ENCODE measurements at places on chromosomes 12 and 14.

DNA sequence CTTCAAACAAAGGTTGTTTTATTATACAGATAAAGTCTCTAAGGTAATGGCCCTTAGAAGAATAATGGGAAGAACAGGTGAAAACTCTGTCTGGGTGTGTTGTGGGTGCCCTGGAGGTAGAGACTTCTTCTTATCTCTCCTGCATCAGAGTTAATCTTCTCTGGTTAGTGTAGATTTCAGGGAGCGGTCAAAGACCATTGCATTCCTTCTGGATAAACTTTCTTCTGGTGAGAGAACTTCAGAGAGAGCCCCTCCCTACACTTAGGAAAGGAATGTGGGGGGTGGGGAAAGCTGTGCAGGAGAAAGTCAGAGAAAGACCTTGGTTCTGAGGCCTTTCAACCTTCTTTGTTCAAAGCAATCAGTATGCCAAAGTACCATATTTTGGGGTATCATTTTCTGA, 658.5 kb downstream of the DIO2 start:
- DNase-seq = no peak

DNA sequence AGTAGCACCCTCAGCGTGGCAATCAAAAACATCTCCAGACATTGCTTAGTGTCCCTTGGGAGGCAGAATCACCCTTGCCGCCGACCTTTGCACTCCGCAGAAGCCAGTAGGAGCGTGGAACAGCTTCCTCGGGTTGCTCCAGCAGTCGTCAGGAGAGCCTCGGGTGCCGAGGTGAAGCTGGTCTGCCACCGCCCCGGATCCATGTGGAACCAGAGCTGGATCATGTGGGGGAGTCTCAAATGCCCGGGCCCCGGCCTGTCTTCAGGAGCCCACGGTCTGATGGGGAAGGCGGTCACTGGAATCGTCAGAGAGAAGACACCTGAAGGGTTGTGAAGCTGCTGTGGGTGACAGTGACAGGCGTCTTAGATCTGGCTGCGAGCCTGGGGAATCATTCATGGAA, 14.3 kb downstream of the MVK start:
- DNase-seq = no peak

DNA sequence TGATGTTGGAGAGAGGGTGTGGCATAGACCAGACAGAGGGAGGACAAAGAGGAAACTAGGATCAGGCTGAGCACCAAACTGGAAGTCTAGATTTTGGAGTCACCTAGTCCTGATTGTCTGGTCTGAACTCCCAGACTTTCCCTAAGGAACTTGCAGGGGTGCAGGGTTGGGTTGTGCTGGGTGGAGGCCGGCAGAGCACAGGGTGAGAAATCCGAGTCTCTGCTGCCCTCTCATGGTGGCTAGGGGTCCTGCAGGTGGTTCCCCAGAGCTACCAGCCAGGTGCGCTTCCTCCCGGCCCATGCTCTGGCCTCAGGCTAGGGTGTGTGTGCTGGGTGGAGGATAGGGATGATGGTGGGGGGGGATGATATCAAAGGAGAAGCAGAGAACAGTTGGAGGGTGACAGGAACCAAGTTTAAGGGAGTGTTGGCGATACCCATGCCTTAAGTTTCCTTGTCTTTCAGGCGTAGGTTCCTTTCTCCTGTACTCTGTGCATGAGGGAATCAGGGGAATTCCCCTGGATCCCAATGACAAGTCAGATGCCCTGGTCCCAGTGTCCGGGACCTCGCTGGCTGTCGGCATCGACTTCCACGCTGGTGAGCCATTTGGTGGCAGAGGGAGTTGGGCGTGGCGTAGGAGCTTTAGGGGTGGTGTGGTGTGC, 33.5 kb upstream of the NXPH4 start:
- DNase-seq = peak; percentile 45

DNA sequence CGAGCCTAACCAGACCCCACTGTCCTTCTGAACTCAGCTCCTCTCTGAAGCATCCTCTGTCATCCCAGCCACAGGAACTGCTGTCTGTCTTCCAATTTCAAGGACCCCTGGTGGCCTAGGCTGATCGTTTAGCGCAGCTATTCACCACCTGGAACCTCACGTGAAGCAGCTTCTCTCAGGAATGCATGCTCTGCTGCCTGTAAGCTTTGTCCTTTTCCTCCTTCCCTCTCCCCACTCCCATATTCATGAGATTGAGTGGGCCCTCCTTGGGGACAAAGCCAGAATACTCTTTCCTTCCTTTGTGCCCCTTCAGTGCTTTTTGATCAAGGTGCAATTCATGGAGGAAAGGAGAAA, 17.2 kb downstream of the DPF3 start:
- DNase-seq = no peak

DNA sequence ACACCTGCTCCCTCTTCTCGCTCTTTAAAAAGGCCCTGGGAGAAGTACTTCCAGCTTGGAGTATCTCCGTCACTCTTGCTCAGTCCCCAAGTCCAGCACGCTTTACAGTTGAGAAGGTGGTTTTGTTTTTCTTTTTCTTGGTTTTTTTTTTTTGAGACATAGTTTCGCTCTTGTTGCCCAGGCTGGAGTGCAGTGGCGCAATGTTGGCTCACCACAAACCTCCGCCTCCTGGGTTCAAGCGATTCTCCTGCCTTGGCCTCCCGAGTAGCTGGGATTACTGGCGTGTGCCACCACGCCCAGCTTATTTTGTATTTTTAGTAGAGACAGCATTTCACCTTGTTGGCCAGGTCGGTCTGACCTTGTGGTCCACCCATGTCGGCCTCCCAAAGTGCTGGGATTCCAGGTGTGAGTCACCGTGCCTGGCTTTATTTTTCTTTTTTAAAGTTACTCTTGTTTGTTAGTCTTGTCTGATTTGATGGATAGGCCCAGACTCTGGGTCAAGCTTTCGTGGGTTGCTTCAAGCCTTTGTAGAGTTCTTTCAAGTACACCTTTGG, 1.9 kb downstream of the TDRD9 start:
- DNase-seq = no peak

DNA sequence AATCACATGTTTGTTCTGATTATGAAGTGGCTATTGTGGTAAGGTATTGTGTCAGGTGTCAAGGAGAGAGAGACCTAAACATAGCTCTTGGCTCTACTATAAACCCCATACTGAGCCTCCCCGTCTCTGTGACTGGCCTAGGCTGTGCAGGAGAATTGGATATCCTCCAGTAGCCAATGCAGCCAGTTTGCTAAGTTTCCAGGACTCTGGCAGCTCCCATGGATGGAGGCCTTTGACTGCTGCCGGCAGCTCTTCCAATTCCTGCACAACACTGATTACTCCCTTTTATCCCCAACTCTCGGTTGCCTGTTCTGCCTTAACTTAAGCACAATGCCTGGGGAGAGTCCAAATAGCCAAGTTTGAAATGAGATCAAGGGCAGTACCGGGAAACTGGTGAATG, 59.3 kb downstream of the ABCC9 start:
- DNase-seq = no peak

DNA sequence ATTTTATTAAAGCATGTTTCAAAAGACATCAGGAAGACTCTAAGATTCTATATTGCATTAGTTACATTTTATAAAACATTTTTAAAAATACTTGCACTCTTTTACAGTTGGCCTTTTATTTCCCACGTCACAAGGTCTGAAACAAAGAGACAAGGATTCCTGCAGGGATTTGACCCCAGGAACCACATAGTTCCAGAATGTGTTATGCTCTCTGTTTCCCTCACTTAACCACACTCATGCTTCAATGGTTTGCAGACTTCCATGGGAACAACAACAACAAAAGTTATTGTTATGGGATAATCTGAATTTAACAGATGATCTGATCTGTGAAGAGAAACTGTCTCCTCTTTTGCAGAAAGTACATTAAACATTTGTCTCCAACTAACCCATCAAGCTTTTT, 104.3 kb upstream of the PPFIA2 start:
- DNase-seq = no peak

DNA sequence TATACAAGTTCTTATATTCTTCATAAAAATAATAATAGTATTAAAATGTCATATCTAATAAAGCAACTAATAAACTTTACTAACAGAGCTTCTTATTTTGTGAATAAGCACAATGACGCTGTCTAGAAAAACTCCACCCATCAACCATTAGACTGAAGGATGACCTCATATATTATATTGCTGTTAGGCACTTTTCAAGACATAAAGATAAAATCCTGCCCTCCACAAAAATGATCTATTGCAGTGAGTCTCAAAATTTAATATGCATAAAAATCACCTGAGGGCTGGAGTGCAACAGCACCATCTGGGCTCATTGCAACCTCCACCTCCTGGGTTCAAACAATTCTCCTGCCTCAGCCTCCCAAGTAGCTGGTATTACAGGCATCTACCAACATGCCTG, 20.1 kb downstream of the TM7SF3 start:
- no peak for DNase-seq

GRCh38 chr12:22729957-22730443, 105.0 kb downstream of the ETNK1 start:
- no peak for DNase-seq

- no peak for DNase-seq
Measured at GRCh38 chr12:53751336-53752191, at the start of gene CISTR. TSS of gene CISTR (minus strand) at chr12:53751979.

- no peak for DNase-seq
Measured at GRCh38 chr12:115306380-115306779, 622.4 kb upstream of the TBX3 start.

GRCh38 chr14:94539181-94539580, 22.1 kb upstream of the SERPINA4 start:
- no peak for DNase-seq

DNA sequence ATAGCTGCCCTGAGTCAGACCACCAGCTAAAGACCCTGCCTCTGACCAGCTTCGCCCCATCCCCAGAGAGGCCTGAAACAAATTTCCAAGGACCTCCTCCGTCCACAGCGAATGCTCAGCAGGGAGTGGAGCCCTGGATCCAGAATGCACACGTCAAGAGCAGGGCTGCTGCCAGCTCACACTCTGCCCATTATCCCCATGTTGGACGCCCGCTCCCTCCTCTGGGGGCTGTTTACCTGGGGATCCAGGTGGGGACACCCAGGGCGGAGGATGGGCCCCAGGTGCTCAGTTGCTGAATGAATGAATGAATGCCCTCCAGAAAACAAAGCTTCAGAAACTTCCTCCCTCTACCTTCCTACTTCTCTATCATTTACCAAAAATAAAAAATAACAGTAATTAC, 18.1 kb downstream of the BCL11B start:
- no peak for DNase-seq

DNA sequence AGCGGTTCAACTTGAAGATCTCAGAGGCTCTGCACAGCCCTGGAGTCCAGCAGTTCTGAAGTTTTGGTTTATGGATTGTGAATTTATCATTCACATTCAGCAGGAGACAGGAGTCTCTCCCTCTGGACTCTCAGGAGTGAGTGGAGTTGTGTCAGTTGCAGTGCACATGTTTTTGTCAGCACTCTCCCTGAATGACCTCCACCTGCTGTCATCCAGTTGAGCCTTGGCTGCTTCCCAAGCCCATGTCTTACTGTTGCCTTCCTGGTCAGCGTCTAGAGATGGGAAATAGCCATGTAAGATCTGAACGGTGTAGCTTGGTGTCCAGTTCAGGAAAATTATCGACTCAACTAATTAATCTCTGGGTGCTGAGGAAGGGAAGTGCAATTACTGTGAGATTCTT, 133.2 kb downstream of the PRKCH start:
- DNase-seq = no peak

DNA sequence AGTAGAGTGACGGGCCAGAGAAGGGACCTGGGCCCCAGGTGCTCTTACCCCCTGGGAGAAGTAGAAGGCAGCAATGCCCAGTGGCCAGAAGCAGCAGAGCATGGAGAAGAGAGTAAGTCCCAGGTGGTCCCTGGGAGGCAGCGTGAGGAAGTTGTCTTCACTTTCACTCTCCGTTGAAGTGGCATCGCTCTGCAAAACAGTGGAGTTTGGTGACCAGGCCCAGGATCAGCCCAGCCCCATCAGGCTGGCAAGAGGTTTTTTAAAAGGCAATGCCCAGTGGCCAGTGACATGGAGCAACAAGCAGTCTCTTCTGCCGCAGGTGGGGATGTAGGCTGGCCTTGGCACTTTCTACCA, 18.2 kb downstream of the SYNDIG1L start:
- no peak for DNase-seq

DNA sequence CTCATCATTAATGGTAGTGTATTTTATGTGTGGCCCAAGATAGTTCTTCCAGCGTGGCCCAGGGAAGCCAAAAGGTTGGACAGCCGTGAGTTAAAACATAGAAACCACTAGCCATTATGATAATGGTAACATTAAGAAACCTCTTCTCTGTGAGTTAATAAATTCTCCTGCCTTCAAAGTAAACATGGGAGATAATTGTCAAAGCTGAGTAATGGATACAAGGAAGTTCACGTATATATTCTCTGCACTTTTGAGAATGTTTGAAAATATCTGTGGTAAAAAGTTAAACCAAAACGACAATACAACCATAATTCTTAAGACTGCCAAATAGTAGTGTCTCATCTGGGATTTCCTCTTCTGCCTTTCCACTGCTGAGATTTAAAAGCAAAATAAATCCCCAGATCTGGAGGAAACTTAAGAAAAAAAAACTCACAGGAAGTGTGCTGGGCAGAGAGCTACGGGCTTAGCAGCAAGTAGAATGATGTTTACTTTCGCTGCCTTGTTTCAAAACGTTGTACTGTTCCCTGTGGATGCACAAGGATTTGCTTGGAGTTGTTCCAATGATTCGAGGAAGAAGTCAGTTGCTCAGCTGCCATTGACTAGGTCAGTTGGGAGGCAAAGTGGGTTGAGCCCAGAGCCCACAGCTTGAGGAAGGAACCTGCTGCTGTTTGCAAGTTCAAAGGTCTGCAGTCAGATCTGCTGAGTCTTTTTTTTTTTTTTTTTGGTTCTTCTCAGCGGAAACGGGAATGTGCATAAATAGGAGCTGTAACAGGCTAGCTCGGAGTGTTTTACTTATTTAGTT, 1.7 kb downstream of the TPCN1 start:
- DNase-seq = peak; percentile 35

Data from GDM1 (cell line).